Activated naive CD4-positive, alpha-beta T cell (primary cell): ENCODE measurements at places on chromosomes 7 and 10.

DNA sequence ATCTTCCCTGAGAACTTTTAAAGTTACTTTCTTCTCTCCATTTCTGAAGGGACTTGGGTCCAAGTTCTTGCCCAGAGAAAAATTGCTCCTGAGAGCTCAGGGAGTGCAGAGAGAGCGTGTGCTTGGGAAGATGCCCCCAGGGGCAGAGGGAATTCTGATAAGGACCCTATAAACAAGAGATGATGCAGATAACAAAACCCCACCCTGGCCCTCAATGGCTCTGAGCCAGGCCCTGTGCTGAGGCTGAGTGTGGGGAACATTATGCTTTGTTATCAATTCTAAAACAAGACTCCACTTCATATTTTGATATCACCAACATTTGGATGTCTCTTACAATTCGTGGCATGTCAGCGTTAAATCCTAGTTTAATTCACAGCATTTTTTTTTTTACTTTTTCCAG lies 34.4 kb upstream of the HABP2 start:
- DNase-seq = no peak

DNA sequence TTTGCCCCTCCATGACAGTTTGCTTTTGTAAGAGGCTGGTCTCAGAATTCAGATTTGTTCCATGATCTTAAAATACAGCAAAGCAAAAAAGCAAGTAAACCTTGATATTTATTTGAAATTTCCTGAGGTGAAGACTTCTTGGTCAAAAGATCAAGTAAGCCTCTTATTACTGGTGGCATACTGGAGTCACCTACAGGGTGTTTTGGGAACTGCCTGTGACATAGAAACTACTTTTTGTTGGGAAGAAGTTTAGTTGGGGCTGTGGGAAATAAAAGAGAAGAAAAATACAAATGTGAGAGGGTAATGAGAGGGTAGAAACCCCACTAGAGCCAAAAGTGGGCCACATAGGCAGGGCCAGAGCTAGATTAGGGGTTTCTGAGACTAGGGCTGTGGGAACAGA lies 217.9 kb downstream of the OTUD1 start:
- DNase-seq = no peak

GRCh38 chr7:47480576-47481538 lies 101.1 kb downstream of the TNS3 start:
- no peak for DNase-seq

DNA sequence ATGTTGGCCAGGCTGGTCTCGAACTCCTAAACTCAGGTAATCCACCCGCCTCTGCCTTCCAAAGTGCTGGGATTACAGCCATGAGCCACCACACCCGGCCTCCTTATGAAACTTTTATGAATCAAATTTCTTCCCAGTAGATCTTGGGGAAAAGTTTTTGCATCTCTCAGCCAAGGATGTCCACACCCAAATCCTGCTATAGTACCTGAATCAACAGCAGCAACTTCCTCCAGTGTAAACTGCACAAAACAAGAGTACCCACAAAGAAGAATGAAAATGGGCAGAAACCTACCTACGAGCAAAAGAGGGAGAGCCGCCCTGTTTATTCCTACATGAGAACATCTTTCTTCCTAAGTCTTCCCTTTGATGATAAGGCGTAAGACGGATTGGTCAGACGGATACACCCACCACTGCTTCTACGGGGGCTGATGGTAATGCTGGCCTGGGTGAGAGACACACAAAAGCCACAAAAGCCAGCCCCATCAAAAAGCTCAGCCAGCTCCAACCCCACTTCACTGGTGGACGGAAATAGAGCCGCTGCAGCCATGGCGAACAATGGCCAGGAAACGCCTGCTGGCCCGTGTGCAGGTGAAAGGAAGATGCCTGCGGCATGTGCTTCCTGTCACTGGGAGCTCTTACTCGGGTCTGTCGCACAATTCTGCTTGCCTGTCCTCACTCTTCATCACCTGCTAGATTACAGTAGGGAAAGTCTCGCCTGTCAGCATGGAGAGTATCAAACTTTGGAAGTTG lies 10.4 kb downstream of the JCAD start:
- DNase-seq = no peak

GRCh38 chr7:53697913-53698312 lies 662.5 kb downstream of the POM121L12 start:
- DNase-seq = no peak

DNA sequence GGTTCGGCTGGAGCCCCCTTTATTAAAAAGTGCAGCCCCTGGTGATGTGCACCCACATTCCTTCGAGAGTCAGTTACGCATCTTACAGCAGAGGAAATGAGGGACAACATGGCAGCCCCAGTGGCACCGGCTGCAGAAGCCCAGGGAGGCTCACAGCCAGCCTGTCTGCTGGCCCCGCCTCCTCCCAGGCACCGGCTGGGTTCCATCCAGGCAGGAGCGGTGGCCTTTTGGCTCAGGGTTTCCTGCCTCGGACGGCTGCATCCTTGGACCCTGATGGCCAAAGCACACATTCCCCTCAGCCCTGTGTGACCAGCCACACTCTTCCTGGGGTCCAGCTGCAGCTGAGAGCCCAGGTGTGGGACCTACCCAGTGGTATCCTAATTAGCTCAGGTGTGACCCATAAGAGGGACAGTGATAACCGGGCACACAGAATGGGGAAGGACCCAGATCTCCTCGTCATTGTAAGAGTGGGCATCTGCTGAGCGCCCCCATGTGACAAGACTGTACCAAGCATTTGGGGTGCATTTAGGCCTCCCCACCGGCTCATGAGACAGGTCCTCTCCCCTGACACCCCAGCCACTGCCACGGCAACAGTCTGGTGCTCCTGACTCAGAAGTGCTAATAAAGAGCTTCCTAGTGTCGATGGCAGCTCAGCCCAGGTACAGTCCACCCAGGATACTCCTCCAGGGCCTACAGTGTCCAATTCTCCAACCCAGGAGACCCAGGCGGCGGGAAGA lies 63.3 kb upstream of the CHST15 start:
- no peak for DNase-seq

- DNase-seq = no peak
Observed at GRCh38 chr10:43251419-43252165, 15.3 kb downstream of the RASGEF1A start.

DNA sequence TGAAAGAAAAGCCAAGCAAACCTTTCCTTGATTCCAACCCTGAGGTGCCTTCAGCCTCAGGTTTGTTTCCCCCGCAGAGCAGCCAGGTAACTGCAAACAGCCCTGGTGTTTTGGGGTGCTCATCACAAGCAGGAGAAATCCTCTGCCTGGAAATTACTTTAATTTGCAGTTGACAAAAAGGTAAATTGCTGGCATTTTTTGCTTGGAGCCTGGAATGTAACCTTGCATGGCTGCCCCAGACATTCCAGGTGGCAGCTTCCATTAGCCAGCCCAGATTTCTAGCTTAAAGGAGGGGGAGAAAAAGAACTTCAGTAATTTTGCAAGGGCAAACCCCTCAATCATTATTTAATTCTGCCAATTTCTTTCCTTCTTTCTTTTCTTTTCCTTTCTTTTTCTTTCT lies 194.4 kb downstream of the MYOF start:
- DNase-seq = no peak

- DNase-seq = no peak
Observed at GRCh38 chr7:101891936-101892640, 74.7 kb downstream of the CUX1 start.

GRCh38 chr7:93890464-93891068 lies at the start of gene TFPI2:
Gene TFPI2, minus strand, starts transcription at chr7:93890753. Its CDS starts 75 bp downstream, at chr7:93890678.
- no peak for DNase-seq

GRCh38 chr7:94396037-94396431 lies 1.3 kb downstream of the COL1A2 start:
- DNase-seq = no peak

- no peak for DNase-seq
Observed at GRCh38 chr7:7212612-7213011, 30.3 kb downstream of the C1GALT1 start.

DNA sequence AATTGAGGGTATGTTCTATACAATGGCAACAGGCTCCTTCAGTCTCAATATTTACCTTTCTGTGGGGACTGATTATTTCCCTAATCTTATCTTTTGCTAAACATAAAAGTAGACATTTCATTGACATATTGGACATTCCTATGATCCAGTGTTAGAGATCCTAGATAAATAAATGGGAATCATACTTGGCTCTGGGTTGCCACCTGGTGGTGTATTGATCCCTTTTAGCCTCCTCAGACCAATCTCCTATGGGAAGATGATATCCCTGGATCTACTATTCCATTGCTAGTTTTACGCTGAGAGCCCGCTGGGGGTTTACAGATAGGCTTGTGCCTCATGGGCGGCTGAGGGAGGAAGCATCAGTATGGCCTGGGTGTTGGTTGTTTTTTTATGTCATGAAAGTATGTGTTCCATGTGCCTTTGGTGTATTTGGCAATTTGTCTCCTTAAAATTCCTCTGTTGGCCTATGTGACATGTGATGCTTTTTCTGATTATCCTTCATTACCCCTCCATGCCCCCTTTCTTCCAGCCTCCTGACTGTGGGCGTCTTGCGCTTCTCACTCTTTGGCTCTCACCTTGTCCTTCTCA lies 18.8 kb downstream of the CELF2 start:
- DNase-seq = no peak

DNA sequence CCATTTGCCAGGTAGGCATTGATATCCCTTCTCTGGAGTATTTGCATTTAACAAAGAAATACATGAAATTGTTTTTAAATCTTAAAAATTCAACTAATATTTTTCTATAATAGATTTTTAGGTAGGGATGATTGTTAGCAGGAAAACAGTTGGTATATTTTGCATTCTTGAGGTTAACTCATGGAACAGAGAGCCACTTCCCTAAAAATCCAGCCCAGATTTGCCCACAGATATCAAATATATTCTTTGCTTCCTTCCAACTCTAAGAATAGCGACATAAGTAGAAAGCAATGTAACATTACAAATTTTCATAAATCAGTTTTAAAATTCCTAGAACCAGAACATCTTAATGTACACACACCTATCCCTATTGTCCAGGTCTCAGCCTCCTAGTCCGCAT lies 45.0 kb upstream of the ANLN start:
- no peak for DNase-seq

GRCh38 chr7:108026116-108026515 lies 23.2 kb upstream of the LAMB1 start:
- no peak for DNase-seq

DNA sequence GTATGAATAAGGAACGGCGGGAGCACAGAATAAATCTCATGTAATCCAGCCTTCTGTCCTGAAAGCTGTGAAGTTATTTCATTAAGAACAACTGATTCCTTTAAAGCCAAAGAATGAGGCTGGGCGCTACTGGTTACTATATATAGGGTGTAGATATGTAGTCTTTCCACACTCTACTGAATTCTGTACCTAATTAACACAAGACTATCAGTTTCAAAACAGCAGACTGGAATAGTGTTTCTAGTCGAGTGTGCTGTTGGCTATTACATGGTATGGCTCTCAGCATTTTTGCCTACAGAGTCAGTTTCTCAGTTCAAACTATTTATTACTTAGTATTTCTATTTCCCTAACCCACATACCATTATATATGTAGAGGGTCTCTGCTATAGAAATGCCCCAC lies 163.3 kb downstream of the THSD7A start:
- DNase-seq = no peak

DNA sequence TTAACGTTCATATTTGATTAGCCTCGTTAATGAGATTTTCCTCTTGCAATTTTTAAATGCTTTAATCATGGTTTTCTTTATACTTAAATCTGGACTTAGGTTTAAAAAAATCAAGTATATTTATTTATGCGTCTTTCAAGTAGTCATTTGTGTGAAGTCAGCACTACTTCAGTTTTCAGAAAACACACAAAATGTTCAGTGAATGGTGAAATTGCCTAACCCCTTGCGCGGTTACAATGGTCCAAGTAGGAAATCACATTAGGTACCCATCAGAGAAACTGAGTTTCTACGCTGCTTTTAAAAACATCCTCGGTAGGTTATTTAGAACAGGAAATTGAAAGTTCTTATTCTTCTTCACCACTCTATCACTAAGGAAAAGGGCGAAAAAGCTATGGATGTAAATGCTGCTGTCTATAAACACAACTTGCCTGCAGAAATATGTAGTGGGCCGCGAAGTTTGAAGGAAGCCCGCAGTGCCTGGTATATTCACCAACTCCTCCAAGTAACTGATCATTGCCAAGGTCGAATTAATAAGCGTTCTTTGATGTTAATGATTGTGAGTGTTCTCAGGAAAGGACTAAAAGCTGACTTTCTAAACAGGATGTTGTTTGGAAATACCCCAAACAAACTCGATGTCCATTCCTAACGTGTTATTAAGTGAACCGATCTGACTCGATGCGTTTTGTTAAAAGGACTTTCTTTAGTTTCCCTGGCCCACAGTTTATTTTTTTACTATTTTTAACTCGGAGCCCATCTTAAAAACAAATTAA lies 1.0 kb downstream of the SYPL1 start:
- DNase-seq = no peak

DNA sequence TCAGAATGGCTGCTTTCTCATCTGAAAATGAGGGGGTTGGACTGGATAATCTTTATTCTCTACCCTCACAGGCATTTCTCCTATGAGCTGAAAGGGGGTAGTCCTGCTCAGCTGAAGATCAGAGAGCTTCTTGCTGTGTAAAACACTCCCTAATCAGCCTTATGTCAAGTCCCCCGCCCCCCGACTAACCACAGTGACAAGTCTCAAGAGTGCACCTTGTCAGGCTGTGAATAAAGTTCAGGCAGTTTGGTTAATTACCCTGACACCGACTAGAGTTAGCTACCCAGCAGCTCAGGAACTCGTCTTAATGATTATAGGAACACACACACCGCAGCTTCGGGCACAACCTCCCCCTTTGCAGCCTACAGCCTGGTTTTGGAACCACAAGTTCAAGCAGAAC lies 513.7 kb downstream of the RPS24 start:
- no peak for DNase-seq

DNA sequence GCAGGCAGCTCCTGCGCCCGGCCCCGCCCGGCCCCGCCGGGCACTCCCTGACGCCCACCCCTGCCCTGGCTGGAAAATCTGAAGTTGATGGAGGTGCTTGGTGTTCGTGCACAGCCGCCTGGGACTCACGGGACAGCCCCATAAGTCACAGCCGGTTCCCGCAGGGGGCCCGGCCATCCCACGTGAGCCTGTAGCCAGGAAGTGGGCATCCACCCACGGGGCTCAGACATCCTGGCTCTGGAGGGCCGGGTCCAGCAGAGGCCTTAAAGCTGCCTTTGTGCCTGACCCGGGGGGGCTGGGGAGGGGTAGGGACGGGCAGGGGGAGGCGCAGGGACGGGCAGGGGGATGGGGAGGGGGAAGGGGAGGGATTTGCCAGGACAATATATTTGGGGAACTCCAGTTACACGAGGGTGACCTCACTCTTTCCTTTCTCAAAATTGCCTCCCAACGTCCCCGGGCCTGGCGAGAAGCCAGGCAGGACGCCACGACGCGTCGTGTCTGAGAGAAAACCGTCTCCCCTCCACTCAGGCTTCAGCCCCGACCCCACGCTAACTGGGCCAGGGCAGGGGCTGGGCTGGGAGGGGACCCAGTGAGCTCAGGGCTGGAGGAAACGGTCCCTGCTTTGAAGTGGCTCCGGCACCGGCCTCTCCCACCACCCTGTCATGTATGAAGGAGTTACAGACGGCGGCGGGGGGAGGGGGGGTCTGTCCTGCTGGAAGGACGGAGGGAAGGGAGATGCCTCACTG lies 82.1 kb upstream of the PDGFA start:
- DNase-seq = peak; percentile 44
